ENCODE measurements at places on chromosomes 11 and 22.

DNA sequence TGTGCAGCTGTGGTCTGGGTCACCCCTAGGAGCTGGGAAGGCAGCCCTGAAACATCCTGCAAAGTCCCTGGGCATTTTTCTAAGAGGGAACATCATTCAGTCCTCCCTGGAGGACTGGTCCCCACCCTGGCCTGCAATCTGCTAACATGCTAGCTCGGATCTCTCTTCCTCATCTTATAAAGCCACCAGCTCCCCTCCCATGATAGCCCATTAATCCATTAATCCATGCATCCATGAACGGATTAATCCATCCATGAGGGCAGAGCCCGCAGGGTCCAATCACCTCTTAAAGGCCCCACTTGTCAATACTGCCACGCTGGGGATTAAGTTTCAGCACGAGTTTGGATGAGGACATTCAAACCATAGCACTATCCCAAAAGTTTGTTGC, 12.1 kb downstream of the PRG3 start:
- no peak for DNase-seq

GRCh38 chr11:16289541-16289940, 66.8 kb downstream of the SOX6 start:
- no peak for DNase-seq

GRCh38 chr11:117932426-117932825, 3.2 kb upstream of the TMPRSS13 start:
- no peak for DNase-seq

- DNase-seq = no peak
These were observed 279.1 kb upstream of the PLET1 start for GRCh38 chr11:112539741-112540140.

DNA sequence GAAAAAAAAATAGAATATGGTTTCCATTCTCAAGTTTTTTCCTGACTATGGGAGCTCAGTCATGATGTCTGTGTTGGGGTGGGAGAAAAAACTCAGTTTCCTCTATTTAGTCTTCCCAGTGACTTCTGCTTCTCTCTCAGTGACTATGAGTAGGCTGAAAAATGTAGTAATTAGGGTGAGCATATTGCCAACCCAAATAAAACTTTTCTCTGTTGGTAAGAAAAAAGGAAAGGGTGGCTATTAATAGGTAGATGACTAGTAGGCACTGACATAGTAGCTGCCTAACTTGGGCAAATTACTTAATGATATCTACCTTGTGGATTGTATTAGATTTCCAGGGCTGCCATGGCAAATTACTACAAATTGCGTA, 34.2 kb upstream of the BIRC3 start:
- peak; percentile 82 for DNase-seq

- DNase-seq = no peak
These were observed 177.8 kb upstream of the MPPED2 start for GRCh38 chr11:30763951-30764350.

- peak; percentile 90 for DNase-seq
These were observed 13.0 kb upstream of the BCL9L start for GRCh38 chr11:118938491-118939403.

- DNase-seq = no peak
These were observed 60.5 kb downstream of the METTL15 start for GRCh38 chr11:28168718-28169117.

DNA sequence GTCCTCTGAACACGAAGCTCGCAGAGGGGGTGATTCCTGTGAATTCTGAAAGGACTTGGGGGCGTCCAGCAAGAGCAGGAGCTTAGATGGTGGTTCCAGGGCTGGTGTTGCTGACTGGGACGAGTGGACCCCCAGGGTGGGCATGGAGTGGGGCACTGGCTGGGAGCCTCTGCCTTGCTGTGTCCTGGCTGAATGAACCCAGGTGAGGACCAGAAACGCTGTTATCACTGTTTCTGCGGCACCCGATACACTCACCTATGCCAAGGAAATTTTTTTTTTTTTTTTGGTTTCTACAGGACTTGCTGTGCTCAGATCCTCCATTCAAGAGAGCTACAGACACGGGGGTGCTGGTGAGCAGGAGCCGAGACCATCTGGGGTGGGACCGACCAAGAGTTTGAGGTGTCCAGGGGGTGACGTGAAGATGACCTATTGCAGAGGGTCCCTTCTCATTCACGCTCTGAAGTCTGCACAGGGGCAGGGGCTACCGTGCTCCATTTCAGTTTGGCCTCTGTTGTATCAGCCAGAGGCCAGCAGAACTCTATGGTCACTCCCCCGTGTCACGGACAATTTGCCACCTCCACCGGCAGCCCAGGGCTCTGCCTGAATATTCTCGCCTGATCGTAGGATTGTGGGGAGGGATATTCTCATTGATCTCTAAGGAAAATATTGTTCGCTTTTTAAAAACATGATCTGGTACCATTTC, 3.6 kb downstream of the SMIM38 start:
- no peak for DNase-seq

- no peak for DNase-seq
These were observed 230.1 kb downstream of the BRD1 start for GRCh38 chr22:49597428-49598039.

DNA sequence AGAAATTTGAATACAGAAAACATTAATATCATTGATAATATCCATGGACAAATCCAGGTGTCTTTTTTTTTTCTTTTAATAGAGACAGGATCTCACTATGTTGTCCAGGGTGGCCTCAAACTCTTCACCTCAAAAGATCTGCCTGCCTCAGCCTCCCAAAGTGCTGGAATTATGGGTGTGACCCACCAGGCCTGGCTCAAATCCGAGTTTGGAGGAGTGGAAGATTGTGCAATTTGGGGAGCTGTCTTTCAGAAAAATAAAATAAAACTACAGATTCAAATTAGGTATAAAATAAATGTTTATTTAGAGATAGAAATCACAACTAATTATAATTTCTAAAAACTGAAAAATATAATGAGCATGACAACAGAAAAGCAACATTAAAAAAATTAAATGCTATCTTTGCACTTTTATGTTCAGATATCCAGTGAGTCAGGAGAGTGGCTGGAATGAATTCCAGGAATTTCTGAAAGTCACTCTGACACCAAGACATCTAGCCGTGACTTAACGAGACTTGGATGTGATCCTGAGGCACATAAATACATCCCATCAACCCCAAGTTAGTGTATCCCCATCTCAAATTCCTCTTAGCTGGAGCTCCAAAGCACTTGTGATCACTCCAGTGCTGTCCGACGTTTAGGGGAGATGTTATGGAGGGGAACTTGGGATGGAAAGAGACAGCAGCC, 128.6 kb upstream of the THY1 start:
- DNase-seq = peak; percentile 62

GRCh38 chr11:58067685-58068084, 36.9 kb downstream of the OR6Q1 start:
- no peak for DNase-seq

DNA sequence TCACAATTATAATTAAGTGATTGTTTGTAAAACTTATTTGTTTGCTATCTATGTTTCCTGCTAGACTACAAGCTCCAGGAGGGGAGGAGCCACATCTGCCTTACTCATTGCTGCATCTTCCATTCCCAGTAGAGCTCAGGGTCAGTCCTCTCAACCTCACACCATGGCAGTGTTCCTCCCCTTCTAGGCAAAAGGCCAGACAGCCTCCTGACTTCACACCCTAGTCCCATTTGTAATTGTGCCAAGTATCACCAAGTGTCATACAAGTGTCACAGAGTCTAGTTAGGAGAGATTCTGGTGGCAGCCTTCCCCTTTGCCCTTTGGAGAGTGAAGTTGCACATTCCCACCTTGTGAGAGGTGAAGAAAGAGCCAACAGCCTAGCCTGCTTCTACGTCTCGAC, 490.4 kb downstream of the INSC start:
- no peak for DNase-seq

GRCh38 chr11:45181193-45181888, 34.9 kb downstream of the PRDM11 start:
- no peak for DNase-seq

GRCh38 chr11:44824300-44824704, 97.5 kb downstream of the TSPAN18 start:
- no peak for DNase-seq

- no peak for DNase-seq
These were observed 9.7 kb upstream of the CDC42BPG start for GRCh38 chr11:64854157-64854533.

DNA sequence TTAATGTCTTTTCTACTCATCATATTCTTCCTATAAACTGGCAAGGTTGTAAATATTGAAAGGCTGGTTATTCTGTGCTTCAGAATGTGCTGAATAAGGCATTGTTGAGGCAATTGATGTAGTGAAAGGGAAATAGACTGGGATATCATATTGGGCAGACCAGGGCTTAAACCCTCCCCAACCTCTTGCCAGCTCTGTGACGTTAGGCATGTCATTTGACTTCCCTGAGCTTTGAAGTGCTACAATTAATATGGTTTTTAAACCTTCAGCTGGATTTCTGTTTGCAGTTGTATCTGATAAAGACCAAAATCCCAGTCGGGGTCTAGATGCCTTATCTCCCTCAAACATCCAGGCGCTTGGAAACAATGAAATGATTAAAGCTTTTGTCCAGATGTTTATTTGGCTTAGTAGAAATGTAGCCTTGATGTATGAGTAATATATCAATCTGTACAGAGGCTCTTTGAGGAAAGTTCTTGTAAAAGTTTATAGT, 208.1 kb downstream of the DBX1 start:
- DNase-seq = peak; percentile 34

DNA sequence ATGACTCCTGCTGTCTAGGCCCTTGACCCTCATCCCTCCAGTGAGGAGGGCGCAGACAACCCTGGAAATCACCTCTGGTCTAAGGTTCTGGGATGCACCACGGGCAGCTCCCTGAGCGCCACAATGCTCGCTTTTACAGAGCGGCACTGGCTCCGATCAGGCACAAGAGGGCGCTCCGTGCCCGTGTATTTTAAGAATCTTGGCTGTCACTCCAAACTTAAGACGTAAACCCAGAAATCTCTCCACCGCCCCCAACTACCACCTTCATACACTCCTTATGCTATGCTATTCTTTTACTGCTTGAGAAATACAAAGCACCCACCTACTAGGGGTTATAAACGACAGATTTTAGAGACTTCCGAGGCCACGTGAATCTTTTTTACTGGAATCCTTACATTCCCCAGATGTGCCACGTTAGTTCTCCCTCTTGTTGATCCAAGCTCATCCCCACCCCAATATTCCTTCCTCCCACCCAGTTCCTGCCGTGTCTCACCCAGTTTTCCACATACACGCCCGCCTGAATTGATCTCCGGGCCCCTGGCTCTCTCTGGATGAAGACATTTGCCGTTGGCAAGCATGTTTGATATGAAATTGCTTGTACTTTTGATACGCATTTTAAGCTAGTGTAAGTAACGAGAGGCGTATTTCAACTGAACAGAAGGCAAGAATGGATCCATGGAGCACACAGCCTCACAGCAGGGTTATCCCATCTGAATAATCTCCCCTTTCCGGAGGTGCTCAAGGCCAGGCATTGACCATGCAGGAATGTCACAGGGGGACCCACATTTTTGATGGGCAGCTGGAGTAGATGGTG, 453.5 kb downstream of the OPCML start:
- DNase-seq = peak; percentile 56

GRCh38 chr22:45908961-45909360, 68.0 kb downstream of the WNT7B start:
- no peak for DNase-seq

DNA sequence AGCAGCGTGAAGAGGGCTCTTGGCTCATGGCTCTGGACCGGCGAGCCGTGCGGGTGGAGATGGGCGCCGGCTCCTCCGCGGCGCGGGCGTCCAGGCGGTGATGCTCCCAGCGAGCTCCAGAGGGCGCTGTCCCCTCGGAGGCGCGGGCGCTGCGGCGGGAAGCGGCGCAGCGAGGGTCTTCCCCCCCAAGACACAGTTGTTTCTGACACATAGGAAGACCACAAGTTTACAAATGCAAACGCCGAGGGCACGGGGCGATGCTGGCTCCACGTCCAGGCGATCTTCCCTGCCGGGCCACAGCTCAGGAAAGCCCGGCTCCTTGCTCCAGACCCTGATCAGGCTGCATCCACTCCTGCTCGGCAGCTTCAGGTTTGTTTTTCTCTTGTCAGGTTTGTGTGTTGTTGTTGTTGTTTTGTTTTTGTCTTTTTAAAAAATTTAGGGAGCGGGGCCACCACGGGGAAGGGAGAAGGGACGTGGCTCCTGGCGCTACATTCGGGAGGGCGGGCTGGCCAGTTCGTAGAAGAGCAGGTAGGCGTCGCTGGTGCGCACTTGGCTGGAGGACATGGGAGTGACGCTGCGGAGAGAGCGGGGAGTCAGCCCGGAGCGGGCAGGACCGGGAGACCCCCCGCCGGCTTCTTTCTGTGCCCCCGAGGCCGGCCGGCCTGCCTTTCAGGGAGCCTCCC, 10.0 kb upstream of the MFRP start:
- peak; percentile 76 for DNase-seq

DNA sequence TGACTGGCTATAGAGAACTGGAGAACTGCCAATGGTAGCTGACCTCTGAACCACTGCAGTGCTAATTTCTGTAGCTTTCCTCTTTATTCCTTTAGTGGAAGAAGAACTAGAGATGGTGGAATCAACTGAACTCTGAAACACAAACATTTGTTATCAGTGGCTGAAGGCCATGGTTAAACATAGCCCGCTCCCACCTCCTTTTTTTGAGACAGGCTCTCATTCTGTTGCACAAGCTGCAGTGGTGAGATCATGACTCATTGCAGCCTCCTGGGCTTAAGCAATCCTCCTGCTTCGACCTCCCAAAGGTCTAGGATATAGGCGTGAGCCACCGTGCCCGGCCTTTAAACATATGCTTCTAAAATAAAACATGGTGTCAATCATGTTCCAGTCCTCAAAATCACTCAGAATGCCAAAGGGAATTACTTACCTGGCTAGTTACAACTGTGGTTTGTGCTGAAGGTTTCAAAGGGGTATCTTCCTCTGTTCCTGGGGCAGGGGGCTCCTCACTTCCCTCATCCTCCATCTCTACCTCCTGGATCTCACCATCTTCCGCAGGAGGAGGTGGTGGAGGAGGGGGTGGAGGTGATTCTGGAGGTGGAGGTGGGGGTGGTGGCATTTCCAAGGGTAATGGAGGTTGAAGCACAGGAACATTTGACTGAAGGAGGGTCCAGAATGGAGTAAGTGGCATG, 9.0 kb upstream of the AGBL2 start:
- peak; percentile 52 for DNase-seq

- peak; percentile 1 for DNase-seq
These were observed 143.3 kb downstream of the GUCY1A2 start for GRCh38 chr11:106875013-106875412.
